ENCODE measurements at places on chromosomes 7 and 10. TPM values are rescaled to one million over a fixed set of nuclear protein-coding genes. Genes with fewer than 3 reads are reported as not detected.
A peak's percentile ranks its signal among the peaks of the same experiment; 100 is the strongest.

DNA sequence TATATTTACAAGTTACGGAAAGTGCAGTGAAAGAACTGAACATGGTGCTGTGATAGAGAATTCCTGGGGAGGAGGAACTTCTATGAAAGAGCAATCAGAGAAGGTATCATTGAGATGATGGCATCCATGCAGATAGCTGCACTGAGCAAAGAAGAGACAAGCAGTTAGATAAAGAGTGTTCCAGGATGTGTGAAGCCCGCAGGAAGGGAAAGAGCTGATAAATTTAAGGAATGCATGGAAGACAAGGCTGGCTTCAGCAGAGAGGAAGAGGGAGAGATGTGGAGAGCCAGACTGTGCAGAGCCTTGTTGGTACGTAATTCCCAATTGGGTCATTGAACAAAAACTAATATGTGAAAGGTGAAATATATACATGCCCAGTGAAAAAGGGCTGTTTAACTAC lies 538.9 kb downstream of the INHBA start:
- no peak for DNase-seq
- H3K36me3 ChIP-seq = no peaks in the 10 kb centered on the region
- H3K27ac ChIP-seq = no peak overlapping the region
- H3K4me3 ChIP-seq = no peak overlapping the region

GRCh38 chr10:101609481-101609880 lies 21.4 kb downstream of the DPCD start:
- H3K4me3 ChIP-seq = no peak overlapping the region
- no peaks in the 10 kb centered on the region for H3K27me3 ChIP-seq
- H3K4me1 ChIP-seq = peaks cover 3% of the 10 kb centered on the region
- H3K36me3 ChIP-seq = peaks cover 14% of the 10 kb centered on the region
- no peak overlapping the region for H3K27ac ChIP-seq

GRCh38 chr10:21926949-21927348 lies 76.6 kb downstream of the DNAJC1 start:
- no peak overlapping the region for H3K4me3 ChIP-seq
- H3K36me3 ChIP-seq = no peaks in the 10 kb centered on the region
- H3K27me3 ChIP-seq = no peaks in the 10 kb centered on the region
- H3K4me1 ChIP-seq = peaks cover 10% of the 10 kb centered on the region
- DNase-seq = peak; percentile 91

DNA sequence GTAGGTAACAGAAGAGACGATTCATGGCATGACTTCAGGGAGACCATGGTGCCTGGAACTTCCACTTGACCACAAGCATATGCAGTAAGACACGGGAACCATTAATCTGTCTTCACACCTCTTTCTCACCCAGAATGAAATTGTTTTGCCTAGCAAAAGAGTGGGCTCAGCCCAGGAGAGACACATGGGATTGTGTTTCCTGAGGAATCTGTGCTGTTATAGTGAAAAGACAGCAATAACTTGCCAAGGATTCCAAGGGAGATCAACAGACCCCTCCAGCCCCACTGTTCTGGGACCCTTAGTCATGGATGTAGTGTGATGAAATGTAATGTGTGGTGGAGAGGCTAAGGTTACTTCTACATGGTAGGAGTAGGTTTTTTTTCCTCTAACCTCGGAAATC lies 192.5 kb upstream of the NPVF start:
- no peaks in the 10 kb centered on the region for H3K27me3 ChIP-seq
- no peaks in the 10 kb centered on the region for H3K4me1 ChIP-seq
- H3K36me3 ChIP-seq = no peaks in the 10 kb centered on the region
- DNase-seq = no peak

DNA sequence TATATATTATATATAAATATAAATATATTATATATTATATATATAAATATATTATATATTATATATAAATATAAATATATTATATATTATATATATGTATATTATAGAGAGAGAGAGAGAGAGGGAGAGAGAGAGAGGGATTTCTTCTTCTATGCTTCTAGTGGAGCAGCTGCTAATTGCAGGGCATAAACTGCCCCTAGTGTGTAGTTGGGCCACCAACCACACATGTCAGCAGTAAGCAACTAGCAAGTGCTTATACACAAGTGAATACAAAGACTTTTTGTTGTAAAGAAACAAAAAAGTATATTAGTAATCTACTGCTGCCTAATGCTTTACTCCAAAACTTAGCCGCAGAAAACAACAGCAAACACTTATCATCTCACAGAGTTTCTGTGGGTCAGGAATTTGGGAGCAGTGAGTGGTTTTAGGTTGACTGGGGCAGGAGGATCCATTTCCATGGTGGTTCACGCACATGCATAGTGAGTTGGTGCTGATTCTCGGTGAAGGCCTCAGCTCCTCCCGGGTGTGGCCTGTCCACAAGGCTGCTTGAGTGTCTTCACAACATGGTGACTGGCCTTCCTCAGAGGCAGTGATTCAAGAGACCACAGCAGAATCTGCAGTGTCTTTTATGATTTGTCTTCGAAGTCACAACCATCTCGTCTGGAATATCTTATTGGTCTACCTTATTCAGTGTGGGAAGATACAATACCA lies 25.5 kb upstream of the BAG3 start:
- no peak overlapping the region for H3K4me3 ChIP-seq
- no peak overlapping the region for H3K27ac ChIP-seq
- no peaks in the 10 kb centered on the region for H3K27me3 ChIP-seq

DNA sequence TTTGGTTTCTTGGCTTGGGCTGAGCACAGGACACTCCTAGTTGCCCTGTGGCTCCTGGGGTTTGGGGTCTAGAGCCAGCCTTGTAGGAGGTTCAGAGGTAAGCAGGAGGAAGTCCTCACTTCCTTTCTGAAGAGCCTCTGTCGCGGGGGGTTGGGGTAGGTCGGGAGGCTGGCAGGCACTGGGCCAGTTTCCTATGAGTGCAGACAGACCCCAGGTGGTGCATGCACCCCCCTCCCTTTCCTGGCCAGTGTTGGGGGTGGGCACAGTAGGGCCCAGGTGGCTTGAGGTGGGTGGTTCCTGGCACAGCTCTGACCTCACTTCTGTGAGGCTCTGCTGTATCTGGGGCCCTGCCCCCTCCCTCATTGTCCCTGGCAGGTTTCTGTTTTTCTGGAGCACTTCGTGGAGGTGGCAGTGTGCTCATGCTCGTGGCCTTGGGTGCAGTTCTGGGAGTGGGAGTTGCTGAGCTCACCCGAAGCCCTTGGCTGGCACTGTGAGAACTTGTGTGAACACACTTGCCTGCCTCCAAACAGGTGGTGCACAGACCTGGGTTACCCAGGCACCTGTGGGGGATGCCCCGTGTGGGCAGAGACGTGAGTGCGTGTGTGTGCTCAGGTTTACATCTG lies 1.8 kb downstream of the PALD1 start:
- H3K4me3 ChIP-seq = no peak overlapping the region
- H3K27ac ChIP-seq = no peak overlapping the region
- H3K27me3 ChIP-seq = peaks cover 36% of the 10 kb centered on the region
- no peaks in the 10 kb centered on the region for H3K36me3 ChIP-seq
- DNase-seq = no peak

DNA sequence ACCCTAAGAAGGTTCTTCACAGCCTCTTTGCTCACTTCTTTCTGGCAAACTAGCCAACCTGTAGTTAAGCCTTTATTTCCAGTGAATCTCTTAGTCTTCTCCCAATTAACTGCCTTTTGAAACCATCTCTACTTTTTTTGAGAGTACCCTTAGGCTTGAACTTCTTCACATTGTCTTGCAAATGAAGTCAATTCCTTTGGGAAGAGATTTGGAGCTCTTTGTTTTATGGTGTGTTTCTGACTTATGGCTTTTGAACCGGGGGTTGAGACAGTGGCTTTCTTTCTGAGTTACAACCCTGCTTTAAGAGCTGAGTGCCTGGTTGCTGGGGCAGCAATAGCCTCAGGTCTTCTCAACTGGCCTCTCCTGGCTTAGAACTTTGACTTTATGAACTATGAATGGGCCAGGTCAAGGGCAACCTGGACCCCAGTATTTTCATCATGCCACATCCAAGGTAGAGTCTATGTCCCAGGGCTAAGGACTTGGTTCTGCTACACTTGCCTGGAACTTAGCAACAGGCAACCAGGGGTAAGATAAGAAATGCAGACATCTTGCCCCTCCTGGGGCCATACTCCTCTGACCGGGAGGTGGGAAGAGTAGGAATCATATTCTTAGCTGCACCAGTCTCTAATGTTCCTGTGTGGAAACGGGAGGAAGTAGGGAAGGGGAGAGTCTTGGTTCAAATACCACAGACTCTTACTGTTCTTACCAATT lies 53.0 kb downstream of the SP4 start:
- no peaks in the 10 kb centered on the region for H3K27me3 ChIP-seq
- DNase-seq = no peak
- H3K36me3 ChIP-seq = no peaks in the 10 kb centered on the region

GRCh38 chr10:67864607-67865371 lies 19.7 kb upstream of the SIRT1 start:
- no peak overlapping the region for H3K4me3 ChIP-seq
- DNase-seq = no peak
- no peak overlapping the region for H3K27ac ChIP-seq
- no peaks in the 10 kb centered on the region for H3K36me3 ChIP-seq
- no peaks in the 10 kb centered on the region for H3K4me1 ChIP-seq

DNA sequence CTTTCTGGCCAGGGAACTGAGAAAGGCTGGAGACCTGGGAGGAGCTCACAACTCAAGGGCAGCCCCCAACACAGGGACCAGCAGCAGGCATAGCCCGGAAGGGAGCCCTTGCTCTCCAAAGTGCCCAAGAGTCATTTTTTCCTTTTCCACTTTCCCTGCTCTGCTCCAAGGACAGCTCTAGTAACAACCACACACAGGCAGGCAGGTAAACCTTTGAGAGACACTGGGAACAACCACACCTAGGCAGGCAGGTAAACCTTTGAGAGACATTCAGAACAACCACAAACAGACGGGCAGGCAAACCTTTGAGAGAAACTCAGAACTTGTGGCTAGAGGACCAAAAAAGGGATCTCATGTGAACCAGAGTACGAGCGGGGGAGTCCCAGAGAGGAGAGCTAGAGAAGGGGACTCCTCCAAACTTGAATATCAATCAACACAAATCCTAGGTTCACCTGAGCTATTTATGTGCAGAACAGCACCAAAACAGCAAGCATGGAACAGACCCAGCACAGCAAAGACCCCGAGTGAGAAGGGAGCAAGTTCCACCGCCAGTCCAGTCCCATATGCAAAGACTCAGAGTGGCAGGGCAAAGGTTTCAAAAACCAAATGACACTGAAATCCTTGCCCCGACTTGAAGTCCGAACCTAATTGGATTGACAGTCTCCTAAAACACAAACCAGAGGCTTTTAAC lies 33.6 kb upstream of the GUSB start:
- H3K4me1 ChIP-seq = no peaks in the 10 kb centered on the region
- no peaks in the 10 kb centered on the region for H3K27me3 ChIP-seq
- H3K4me3 ChIP-seq = no peak overlapping the region
- DNase-seq = no peak

DNA sequence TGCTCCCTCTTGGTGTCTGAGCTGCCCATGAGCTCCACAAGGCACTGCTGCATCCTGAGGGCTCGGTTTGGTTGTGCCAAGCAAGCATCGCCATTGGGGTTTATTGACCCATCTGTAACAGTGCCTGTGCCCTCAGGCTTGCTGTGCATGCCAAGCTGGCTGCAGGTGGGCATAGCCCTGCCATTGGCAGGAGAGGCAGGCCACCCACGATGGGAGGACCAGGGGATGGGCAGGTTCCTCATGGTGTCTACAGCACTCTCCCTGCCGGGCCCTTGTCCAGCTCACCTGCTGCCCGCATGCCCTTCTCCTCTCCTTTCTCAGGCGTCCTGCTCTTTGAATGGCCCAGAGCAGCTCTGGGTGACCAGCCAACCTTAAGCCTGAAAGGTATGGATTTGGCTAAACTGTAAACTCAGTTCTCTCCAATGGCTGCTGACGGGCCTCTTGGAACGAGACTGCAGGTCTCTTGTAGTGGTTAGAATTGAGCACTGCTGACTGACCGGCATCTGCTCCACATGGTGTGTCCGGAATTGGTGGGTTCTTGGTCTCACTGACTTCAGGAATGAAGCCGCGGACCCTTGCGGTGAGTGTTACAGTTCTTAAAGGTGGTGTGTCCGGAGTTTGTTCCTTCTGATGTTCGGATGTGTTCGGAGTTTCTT lies 17.6 kb downstream of the AKR1E2 start:
- DNase-seq = no peak
- no peaks in the 10 kb centered on the region for H3K36me3 ChIP-seq
- H3K27me3 ChIP-seq = no peaks in the 10 kb centered on the region
- no peak overlapping the region for H3K4me3 ChIP-seq
- peaks cover 8% of the 10 kb centered on the region for H3K4me1 ChIP-seq

- H3K4me1 ChIP-seq = no peaks in the 10 kb centered on the region
- peaks cover 1% of the 10 kb centered on the region for H3K27me3 ChIP-seq
- peak; percentile 8 for DNase-seq
- H3K36me3 ChIP-seq = no peaks in the 10 kb centered on the region
- no peak overlapping the region for H3K4me3 ChIP-seq
- H3K27ac ChIP-seq = no peak overlapping the region
Measured at GRCh38 chr10:118590334-118590733, 5.1 kb downstream of the PRLHR start.

DNA sequence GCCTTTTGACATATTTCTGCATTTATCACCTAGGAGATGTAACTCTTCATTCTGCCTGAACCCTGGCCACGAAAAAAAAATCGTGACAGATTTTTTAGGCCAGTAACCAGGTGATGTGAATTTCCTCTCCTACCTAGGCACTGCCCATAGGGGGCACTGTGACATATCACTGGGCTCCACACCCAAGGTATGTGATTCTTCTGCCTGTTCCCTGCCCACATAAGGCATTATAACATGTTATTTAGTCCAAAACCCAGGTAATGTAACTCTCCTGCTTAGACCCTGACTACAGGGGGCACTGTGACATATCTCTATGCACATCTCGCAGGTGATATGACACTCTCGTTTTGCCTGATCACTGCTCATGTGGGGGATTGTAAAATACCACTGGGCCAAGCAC lies 29.5 kb upstream of the ZNF107 start:
- H3K4me3 ChIP-seq = no peak overlapping the region
- no peak overlapping the region for H3K27ac ChIP-seq
- H3K4me1 ChIP-seq = no peaks in the 10 kb centered on the region
- no peaks in the 10 kb centered on the region for H3K36me3 ChIP-seq
- DNase-seq = no peak

The GRID1 gene
- total RNA-seq = 0.33 TPM

The SRRM3 gene
- total RNA-seq = 1.0 TPM

The AGMO gene
- total RNA-seq = not detected

The TMEM130 gene
- 0.26 TPM for total RNA-seq

The LRRN3 gene
- total RNA-seq = 1.8 TPM

The FAM180A gene
- total RNA-seq = 24.4 TPM

The SPDYE9 gene
- total RNA-seq = not detected
